ENCODE measurements at places on chromosomes 13 and 19. TPM values are rescaled to one million over a fixed set of nuclear protein-coding genes. Genes with fewer than 3 reads are reported as not detected.
A peak's percentile ranks its signal among the peaks of the same experiment; 100 is the strongest.

- DNase-seq = no peak
Measured at GRCh38 chr13:112744168-112745021, 54.6 kb downstream of the ATP11A start.

GRCh38 chr13:99322297-99323103 lies 15.3 kb upstream of the GPR183 start:
- DNase-seq = peak; percentile 72

DNA sequence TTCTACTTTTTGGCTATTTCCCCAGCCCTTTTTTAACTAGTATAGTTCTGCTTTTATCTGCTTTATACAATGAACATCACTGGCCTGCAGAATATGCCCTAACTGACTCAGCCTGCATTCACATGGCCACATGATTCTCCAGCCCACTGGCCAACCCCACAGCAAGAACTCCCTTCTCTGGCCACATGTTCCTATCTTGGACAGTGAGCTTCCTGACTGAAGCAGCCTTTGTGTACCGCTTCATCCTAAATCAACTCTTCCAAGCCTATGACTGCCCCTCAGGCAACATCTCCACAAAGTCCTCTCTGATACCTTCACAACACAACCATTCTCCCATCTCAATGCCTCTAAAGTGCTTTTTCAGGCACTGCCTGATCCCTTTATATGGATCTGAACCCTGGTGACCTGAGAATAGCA lies 214.1 kb downstream of the COL4A1 start:
- no peak for DNase-seq

- no peak for DNase-seq
Measured at GRCh38 chr13:90281709-90282108, 1065.8 kb upstream of the MIR17HG start.

The TUBA3C gene
- not detected for total RNA-seq
